ENCODE measurements at places on chromosomes 7 and 10.

- no peak for DNase-seq
Observed at GRCh38 chr7:97307521-97308108, 190.1 kb downstream of the SDHAF3 start.

DNA sequence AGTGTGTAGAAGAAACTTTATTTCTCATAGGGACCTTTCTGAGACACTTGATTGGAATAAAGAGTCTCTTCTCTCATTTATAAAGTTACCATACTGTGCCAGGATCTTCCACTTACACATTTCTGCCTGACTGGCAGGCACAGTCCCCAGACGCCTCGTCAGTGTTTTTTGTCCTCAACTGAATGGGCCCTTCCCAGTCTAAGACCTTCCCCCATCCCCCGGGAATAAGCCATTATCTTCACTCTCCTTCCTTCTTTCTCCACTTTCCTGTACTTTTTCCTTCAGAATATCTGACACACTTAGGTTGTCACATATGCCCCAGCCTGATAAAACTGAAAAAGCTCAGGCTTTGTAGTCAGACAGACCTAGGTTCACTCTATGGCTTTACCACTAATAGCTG, 35.3 kb upstream of the KCNIP2 start:
- DNase-seq = no peak

DNA sequence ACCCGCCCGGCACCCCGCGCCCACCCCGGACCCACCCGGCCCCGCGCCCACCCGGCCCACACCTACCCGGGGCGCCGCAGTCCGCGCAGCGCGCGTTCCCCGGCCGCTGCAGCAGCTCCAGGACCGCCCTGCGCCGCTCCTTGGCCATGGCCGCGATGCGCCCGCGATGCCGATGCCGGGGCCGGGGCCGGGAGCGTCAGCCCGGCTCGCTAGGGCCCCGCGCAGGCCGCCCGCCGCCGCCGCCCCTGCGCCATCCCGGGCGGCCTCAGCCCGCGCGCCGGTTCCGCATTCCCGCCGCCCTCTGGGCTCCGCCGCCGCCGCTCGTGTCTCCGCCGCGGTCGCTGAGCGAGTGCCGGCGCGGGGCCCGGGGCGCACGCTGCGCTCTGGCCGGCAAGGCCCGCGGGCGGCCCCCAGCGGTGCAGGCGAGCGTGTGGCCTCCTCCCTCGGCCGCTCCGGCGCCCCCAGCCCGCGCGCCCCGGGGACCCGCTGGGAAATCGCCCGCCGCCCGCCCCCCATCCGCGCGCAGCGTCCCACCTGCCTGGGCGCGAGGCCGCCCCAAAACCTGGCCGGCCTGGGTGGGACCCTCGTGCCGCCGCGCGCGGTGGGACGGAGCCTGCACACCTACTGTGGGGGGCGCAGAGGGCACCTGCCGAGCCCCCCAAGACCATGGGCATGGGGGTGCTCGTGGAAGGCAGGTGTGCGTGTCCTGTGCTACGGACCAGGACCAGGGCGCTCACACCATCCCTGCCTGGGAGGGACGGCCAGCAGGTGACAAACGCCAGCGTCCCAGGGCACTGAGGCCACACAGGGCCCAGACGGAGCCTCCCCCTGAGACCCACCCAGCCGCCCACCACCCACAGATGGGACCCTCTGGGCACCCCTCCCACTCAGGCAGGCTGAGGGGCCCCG, at the start of gene ADAP1:
TSS of gene ADAP1 (minus strand) at position 351 of the 909 bp plus-strand sequence. CDS start at position 148, 203 bp downstream.
- peak; percentile 18 for DNase-seq

GRCh38 chr10:4326647-4327046, 499.4 kb upstream of the AKR1E2 start:
- no peak for DNase-seq

DNA sequence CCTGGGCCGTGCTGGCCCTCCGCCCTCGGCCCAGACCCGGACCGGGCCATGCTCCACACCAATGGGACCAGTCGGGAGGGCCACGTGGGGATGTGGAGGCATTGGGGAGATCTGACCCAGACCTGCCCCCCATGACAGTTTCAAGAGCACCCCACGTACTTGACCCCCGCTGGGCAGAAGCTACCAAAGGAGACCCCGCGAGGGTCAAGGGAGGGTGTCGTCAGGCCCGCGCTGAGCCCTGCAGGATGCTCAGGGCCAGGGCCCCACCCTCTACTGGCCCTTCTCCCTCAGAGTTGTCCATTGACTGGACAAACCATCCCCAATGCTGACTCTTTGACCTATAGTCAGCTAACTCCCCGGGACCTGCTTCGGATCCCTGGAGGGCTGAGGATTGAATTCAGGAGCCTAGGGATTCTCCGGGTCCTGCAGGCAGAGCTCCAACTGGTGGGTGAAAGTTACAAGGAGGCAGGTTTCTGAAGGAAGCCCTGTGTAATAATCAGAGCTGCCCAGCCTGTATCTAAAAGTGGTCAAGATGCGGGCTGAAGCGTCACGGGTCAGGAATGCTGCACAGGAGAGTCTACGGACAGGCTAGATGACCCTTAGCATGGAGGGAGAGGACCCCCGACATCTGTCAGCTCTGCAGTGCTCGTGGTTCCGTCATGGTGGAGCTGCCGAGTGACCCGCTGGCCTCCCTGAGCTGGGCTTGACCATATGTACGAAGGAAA, 498 bp upstream of the CALHM2 start:
- no peak for DNase-seq
